ENCODE measurements at places on chromosomes 6 and 20. TPM values are rescaled to one million over a fixed set of nuclear protein-coding genes. Genes with fewer than 3 reads are reported as not detected.

- DNase-seq: no peak
These were observed 97.6 kb downstream of the FAM50B start for GRCh38 chr6:3946778-3947177.

DNA sequence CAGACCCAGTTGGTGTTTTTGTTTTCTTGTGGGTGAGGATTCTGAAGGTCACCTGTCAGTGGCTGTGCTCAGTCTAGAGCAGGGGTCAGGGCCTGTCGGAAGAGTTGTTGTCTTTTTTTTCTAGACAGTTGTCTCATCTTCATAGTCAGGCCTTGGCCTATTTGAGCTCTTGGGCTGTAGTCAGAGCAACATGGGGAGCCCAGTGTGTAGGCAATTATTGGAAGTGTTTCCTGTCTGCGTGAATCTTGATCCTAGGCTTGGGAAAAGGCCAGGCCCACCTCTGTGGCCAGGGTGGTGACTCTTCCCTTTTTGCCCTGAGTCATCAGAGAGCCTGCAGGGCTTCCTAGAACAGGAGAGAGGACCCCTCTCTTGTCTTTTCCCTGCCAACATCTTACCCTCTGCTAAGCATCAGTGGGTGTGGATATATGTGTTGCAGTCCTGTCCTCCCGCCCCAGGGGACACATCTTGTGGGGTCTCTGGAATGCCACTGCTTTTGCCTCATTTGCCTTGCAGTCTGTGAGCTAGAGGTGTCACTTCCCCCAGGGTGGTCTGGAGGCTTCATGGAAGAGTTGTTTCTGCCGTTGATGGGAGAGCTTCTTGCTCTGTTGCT is 11.4 kb downstream of the TJAP1 start:
- DNase-seq: no peak

DNA sequence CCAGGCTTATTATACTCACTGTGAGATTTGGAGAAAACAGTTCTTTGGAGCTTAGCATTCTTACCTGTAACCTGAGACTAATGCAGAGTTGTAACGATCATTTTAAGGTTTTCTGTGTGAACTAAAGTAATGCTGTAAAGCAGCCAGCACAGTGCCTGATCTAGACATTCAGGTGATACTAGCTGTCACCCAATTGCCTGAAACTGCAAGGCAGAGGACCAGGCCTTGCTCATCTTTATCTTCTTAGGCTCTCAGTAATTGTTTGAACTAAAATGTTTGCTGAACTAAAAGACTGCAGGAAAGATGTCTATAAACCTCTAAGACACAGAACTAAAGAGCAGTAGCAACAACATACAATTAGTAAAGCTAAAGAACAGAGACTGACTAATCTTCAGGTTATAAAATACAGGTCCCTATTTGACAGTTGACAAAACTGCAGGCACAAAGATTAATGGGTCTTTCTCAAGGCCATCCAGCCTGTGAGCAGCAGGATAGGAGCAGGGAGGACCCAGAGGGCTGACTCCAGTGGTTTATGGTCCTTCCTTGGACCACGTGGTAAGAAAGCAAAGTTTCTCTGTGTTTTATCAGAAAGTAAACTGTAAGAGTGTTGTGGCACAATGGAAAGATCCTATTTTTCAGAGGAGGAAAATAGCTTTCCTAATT is 31.4 kb downstream of the SMLR1 start:
- no peak for DNase-seq

GRCh38 chr20:12965870-12966251 is 42.9 kb upstream of the SPTLC3 start:
- DNase-seq: no peak

DNA sequence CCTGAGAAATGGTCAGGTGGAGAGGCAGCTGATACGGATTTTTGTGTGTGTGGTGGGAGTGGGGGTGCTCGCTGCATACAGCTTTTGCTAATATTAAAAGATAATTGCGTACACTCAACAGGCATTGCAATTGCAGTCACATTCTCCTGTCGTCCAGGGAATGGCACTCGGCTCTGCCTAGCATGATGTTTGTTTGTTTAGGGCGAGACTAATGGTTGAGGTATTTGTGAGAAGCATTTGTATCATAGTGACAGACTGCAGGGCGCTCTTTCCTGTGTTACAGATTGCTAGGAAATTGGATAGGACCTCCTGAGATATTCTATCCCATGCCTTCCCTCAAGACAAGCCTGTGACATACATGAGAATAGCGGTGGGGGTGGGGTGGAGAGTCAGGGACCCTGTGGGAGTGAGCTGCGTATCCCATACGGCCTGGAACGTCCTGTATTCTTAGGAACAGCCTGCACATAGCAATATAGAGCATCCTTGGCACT is 207.4 kb downstream of the SOX4 start:
- no peak for DNase-seq

The CD93 gene
- total RNA-seq: 4.8 TPM

The LSM2 gene
- total RNA-seq: 9.8 TPM

The ADGRF5 gene
- total RNA-seq: 8.3 TPM

DNA sequence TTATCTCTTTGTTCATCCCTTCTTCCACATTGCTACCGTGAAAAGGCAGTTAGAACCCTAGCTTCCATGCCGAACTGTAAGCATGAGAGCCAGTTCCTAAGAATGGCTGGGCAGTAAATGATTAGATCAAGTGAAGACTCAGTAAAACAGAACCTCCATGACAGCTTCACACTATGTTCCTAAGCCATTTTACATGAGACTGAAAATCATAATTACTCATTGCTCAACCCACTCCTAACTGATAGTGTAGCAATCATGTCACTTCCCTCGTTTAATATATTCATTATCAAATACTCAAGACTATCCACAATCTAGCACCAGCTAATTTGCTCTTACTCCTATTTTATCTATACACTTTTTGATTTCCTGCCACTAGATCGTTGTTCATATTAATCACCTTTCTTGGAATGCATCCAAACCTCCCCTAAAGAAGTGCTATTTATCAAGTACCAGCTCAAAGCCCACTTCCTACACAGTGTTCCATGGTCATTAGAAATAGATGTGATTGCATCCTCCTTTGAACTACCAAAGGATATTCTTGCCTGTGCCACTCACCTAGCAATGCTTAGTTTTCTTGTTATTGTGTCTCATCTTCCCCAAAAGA is 6.0 kb downstream of the TMEM30A start:
- no peak for DNase-seq

GRCh38 chr20:47051936-47052526 is 157.4 kb downstream of the EYA2 start:
- DNase-seq: no peak
